ENCODE measurements at places on chromosomes 13 and 19.
A peak's percentile ranks its signal among the peaks of the same experiment; 100 is the strongest.

- no peak for DNase-seq
Measured at GRCh38 chr13:75426421-75426820, 55.5 kb downstream of the TBC1D4 start.

DNA sequence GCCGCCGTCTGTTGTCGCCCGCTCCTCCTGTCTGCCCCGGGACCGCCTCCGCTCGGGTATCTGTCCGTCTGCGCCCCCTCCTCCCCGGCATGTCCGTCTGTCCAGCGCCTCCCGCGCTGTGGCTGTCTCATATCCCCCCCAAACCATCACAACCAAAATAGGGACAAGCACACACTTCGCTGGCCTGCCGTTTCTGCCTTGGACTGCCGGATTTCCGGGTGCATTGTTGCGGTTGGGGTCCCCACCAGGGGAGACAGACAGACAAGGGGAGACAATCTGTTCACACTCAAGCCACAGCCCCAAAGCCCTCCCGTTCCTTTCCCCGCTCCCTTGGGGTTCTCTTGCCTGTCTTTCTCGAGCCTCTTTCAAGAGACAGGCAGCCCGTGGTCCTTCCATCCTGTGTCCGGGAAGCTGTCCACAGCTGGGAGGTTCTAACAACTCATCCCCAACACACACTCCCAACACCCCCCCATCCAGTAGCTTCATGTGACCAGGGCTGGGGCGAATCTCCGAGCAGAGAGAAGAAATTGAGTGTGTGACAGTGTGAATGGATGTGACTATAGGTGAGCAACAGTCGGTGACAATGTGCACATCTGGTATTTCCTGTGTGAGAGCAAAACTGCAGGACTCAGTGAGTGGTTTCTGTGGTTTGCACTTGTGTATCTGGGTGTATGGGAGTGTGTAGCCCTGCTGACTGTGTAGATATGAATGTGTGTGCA is 16.5 kb upstream of the FOSB start:
- peak; percentile 58 for DNase-seq

DNA sequence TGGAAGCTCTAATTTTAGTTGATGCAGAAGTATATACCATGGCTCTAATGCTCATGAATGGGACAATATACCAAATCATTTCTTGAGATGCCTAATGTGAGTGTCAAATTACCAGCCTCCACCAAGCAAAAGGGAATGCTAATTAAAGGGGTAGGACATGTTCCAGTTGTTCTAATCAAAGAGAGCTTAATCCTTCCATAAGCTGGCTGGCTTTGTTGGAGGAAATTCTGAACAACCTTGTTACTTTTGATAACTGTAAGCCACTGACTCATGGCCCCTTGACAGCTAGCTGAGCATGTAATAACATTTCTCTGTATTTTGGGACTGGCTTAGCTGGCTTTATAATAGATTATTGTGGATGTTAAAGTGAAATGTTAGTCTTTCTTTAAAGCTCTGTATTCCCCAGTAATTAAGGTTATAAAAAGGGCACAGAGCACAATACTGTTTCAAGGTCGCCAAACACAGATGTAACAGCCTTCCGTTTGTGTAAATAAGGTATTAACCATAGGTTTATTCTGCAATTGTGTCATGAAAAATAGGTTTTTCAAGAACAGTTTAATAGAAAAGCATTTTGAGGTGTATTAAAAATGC is 1194.0 kb downstream of the PCDH9 start:
- DNase-seq, result peak; percentile 1

DNA sequence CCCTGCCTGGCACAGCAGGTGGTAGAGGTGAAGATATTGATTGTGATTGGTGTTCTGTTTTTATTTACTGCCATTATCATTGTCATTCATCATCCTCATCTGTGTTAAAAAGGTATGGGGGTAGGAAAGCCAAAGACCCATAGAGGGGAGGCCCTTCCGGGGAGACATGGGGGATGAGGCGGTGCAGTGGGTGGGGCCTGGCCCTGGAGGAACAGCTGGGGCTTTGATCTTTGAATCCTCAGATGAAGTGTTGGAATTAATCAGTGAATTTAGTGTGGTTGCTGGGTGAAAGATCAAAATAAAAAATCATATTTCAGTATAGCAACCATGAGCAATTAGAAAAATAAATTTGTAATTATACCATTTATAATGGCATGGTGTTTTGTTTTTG is 7.4 kb downstream of the PTH2 start:
- no peak for DNase-seq

- no peak for DNase-seq
Measured at GRCh38 chr19:38669552-38669951, 22.1 kb downstream of the ACTN4 start.

- DNase-seq, result peak; percentile 45
Measured at GRCh38 chr19:1066748-1067340, at the start of gene ARHGAP45. Gene ARHGAP45 (plus strand): TSS chr19:1067167. CDS start chr19:1067406, 239 bp downstream.

DNA sequence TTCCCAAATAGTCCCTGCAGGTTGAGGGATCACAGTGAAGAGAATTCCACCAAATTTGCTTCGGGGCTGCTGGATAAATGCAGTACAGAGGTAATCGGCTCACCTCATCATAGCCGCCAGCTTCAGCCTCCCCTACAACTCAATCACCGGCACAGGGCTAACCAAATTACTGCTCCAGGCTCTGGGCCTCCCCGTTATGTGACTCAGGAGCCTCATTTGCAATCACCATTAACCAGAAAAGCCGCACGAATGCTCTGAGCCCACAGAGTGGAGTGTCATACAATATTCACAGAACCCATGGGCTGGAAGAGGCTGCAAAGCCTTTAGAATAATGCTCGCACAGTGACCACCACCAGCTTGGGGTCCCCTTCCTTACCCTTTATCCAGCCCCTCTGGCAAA is 4.9 kb downstream of the SIAH3 start:
- no peak for DNase-seq

GRCh38 chr13:53001444-53002225 is 27.0 kb upstream of the OLFM4 start:
- DNase-seq, result no peak

DNA sequence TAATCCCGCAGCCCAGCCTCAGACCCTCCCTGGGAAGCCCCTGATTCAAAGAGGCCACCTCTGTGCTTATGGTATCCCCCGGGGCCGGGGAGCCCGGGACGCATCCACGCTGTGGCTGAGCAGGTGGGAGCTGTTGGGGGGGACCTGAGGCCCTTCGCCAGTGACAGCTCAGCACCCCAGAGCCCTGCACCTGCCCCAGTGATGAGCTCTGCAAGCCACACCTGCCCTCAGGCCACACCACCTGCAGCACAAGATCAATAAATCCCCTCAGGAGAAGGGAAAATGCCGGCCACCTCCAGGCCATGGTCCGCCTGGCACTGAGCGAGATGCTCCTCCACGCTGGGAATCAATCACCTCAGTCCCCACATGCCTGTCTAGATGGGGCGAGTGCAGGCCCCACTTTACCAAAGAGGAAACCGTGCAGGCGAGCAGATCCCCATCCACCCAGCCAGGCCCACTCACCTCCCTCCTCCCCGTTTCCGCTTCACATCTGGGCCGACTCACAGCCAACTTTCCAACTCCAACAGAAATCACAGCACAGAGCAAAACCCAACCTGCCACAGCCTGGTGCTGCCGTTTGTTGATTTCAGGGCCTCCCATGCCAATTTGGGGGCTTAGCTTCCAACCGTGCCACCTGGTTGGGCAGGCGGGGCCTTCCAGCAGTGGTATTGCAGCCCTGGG is 12.8 kb downstream of the MOB3A start:
- DNase-seq, result no peak

DNA sequence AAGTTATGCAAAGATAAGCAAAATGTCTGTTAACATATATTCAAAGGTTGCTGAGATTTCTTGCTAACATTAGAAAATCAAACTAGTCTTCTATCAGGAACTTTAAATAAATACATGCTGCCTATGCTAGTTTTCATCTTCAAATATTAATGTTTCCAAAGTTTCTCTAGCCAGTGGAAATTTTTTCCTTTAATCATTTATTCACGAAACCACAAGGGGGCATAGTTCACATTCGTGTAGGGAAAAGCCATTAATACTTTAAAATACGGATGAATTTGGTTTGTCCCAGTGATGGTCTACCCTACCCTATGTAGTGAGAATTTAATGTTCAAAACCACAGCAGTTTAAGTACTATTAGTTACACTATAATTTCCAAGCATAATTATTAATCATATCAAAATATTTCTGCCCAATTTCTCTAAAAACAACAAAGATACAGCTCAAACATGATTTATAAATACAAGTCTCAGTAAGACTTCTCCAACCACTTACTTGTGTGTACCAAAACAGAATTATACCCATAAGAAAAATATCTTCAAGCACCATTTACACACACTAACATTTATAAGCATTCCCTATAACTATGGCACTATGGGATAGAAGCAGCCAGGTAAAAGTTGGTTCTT is 16.2 kb downstream of the NUFIP1 start:
- DNase-seq, result peak; percentile 57

- DNase-seq, result no peak
Measured at GRCh38 chr19:6226444-6227155, 53.2 kb downstream of the MLLT1 start.

DNA sequence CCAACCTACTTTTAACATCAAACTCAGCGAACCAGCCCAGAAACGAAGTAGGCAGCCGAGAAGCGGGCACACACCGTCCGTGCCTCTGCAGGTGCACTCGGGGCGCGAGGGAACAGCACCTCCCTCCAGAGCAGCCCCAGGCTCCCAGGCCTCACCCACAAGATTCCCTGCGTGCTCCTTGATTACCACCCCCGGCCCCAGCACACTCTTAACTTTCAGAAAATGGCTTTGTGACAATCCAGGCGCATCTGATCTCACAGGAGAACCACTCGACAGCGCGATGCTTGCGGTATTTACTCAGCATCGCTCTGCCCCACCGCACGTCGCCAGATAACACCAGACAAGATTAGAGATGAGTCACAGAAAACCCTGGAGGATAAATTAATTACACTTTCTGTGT is 134.9 kb upstream of the SPACA7 start:
- no peak for DNase-seq

GRCh38 chr19:23070353-23071146 is 46.3 kb upstream of the ZNF730 start:
- peak; percentile 11 for DNase-seq

GRCh38 chr13:29594710-29595379 is 643 bp downstream of the SLC7A1 start:
- peak; percentile 83 for DNase-seq

DNA sequence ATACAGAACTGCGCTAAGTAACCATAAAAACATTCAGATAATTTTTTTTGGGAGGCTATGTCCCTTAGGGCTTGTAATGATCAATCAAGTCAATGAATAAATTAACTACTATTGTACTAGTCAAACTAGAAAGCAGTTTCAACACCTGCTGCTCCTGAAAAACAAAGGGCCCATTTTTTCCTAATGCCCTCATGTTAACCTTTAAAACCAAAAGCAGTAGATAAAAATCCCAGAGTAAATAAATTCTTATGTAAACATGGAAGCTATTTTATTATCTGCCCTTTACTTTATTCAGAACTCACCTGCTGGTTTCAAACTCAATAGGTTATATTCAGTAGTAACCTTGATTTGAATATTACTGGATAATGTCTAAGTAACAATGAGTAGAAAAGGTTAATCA is 159.5 kb upstream of the STARD13 start:
- peak; percentile 19 for DNase-seq

DNA sequence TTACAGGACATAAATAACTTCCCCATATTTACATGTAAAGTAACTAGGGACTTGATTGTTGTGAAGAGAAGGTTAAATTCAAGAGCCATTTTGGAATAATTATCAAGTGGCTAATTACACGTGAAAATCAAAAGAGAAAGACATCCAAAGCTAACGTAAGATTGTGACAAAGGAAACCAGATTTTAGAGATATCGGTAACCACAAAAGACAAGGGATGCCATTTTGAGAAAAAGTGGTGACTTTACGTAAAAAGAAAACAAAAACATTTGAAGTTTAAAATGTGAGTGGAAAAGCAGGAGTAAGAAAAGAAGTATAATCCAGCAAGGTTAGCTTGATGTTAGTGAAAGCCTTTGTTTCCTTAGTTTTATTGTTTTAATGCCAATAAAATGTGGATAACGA is 10.9 kb upstream of the VWA8 start:
- no peak for DNase-seq

DNA sequence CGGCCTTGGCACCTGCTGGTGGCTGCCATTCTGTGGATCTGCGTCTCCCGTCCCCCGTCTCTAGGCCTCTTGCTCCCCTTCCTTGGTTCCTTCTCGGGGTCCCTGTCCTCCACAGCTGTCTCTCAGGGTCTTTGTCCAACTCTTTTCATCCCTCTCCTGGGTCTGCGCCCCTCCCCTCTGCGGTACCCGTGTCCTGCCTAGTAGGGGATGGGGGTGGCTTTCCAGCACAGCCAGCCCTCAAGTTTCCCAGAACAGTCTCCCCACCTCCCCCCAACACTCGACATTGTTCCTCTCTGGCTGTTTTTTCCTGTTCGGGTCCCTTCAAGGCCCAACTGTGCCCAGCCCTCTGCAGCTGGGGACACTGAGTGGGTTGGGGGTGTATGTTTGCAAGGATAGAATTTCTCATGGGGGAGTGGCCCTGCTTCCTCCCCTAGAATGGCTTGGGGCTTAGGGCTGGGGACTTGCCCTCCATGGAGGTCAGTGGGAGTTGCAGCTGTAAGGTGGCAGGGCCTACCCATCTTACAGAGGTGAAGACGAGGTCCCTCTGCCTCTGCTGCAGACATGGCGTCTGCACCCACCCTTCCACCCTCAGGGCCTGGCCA is 762 bp upstream of the ADM5 start:
- DNase-seq, result no peak

- peak; percentile 68 for DNase-seq
Measured at GRCh38 chr19:44903602-44904425, 1.8 kb upstream of the APOE start.

GRCh38 chr19:37948362-37948761 is 41.4 kb downstream of the SIPA1L3 start:
- peak; percentile 58 for DNase-seq

DNA sequence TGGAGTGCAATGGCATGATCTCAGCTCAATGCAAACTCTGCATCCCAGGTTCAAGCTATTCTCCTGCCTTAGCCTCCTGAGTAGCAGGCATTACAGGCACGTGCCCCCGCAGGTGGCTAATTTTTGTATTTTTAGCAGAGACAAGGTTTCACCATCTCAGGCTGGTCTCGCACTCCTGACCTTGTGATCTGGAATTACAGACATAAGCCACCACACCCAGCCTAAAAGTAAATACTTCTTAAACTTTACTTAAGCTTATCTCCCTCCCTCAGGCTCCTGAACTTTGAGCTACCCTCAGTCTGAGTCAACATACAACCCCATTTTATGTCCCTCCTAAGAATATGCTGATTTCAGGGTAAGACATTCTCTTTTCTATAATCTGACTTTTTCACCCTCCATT is 66.1 kb downstream of the ZNF486 start:
- DNase-seq, result no peak

GRCh38 chr13:98835156-98835555 is 82.7 kb upstream of the SLC15A1 start:
- peak; percentile 1 for DNase-seq

GRCh38 chr19:17389957-17390664 is 3.9 kb downstream of the CCDC194 start:
- DNase-seq, result no peak

GRCh38 chr13:44842158-44842557 is 147.1 kb downstream of the NUFIP1 start:
- DNase-seq, result peak; percentile 21

- no peak for DNase-seq
Measured at GRCh38 chr19:42343344-42344110, 18.1 kb downstream of the MEGF8 start.
